ENCODE measurements at places on chromosomes 1 and 21. TPM values are rescaled to one million over a fixed set of nuclear protein-coding genes. Genes with fewer than 3 reads are reported as not detected.

GRCh38 chr1:231931846-231932454 is 305.4 kb downstream of the DISC1 start:
- DNase-seq = no peak

DNA sequence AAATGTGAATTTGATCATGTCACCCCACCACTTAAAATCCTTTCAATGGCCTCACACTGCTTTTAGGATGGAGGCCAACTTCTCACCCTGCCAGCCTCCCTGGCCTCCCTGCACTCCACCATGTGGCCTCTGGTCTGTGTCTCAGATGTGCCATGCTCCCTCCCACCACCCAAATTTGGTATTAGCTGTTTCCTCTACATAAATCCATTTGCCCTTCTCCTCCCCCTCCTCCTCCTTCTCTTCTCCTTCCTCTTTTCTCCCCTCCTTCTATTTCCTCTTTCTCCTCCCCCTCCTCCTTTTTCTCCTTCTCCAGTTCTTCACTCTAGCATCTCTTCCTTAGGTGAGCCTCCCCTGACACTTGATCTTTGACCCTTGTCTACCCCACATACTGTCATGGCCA is 16.7 kb upstream of the GUCA2B start:
- no peak for DNase-seq

DNA sequence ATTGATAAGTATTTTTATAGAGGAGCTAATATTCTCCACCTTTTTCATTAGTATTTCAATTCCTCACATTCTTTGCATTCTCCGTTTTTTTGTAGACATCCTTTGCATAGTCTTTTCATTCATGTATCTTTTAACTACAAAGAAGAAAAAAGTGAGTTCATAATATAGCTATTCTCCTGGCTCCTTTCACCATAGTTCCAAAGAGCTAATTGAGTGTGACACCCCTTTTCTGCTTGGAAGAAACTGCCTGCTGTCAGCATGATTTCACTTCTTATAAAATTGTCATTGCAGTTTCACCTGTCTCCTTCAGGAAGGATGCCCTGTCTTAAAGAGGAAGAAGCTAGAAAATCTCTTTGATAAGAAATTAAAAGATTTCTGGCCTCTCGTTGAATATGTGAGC is 991.1 kb downstream of the KCNT2 start:
- no peak for DNase-seq

DNA sequence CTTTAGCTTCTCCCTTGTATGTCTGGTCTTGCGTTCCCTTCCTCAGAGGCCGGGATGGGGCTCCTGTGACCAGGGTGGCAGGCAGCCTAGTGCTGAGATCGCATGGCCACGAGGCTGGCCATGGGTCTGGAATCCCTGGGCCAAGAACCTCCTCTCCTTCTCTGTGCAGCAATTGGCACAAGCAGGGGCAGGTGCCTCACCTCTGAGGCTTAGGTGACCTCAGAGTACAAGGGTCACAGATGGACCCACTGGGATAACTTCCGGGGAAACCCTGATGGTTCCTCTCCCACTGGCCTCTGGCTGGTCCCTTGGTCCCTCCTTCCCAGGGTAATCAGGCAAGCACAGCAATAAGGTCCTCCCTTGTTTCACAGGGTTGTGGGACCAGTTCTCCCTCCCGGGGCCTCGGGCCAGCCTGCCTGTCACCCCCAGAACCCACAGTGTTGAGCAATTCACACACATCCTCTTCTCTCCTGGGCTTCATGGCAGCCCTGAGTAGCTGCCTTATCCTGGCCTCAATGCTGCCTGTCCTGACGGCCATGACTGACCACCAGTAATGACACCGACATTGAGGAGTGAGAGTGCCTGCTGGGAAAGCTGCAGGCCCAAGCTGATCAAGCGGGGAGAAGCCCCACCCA is 38.6 kb downstream of the BMP8A start:
- DNase-seq = no peak

GRCh38 chr1:228280106-228280901 is 72.5 kb downstream of the OBSCN start:
- peak; percentile 14 for DNase-seq

DNA sequence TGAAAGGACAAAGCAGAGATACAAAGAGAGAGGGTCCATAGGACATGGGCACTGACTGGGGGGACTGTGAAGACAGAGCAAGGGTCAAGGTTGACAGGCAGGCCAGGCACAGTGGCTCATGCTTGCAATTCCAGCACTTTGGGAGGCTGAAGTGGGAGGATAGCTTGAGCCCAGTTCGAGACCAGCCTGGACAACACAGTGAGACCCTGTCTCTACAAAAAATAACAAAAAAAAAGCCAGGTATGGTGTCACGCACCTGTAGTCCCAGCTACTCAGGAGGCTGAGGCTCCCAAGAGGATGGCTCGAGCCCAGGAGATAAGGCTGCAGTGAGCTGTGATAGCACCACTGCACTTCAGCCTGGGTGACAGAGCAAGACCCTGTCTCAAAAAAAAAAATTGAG is 4.4 kb downstream of the CASP9 start:
- no peak for DNase-seq

DNA sequence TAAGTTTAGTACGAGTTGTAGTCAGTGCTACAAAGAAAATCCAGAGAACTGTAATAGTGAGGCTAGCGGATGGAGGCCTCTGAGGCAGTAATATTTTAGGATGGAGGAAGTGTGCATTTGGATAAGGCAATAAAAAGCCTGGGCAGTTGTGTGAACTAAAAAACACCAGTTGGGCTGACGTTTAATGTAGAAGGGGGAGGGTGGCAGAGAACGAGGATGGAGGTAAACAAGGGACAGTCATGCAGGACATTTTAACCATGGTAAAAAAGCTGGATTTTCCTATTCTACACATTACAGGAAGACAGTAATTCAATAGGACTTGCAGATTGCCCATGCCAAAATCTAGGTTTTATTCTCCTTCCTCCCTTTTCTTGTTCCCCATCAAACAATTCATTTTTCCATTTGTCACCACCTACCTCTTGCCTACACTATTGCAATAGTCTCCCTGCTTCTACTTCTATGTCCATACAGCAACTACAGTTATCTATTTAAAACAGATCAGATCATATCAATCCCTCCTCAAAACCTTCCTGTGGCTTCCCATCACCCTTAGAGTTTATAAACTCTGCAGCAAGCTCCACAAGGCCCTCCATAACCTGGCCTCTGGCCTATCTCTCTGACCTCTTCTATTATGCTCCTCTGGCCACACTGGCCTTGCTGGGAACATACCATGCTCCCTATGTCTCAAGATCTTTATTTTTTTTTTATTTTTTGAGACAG is 27.7 kb downstream of the ERO1B start:
- DNase-seq = no peak

- DNase-seq = peak; percentile 71
These were observed 55.8 kb downstream of the SLC9A1 start for GRCh38 chr1:27099135-27099586.

DNA sequence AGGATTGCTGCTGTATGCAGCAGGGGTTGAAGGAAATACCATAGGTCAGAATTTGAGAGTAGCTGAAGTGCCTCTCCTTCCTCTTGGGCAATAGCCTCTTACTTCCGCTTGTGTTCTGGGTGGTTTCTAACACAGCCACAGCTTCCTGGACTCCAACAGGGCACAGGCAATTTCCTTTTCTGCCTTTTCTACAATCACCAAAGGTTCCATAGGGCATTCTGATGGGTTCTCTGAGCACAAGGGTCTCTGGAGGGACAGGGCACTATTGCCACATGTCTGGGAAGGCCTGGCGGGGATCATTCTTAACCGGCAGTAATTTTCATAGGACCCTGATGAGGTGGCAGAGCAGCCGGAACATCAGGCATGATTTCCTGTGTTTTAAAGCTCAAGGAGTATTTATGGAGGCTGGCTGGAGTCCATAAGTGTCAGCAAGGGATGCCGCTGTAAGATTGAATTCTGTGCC is 5.5 kb upstream of the AGTRAP start:
- no peak for DNase-seq

NPHS2 gene
- not detected for total RNA-seq

TMEM52 gene
- total RNA-seq = 0.68 TPM

OTUD7B gene
- 20.3 TPM for total RNA-seq

CRYAA gene
- total RNA-seq = not detected

CHRM3 gene
- total RNA-seq = 0.18 TPM

OR10Z1 gene
- not detected for total RNA-seq

DCAF6 gene
- total RNA-seq = 129 TPM

CLDN8 gene
- total RNA-seq = not detected
